GM12891 (cell line): ENCODE measurements at places on chromosomes 1 and 21.

DNA sequence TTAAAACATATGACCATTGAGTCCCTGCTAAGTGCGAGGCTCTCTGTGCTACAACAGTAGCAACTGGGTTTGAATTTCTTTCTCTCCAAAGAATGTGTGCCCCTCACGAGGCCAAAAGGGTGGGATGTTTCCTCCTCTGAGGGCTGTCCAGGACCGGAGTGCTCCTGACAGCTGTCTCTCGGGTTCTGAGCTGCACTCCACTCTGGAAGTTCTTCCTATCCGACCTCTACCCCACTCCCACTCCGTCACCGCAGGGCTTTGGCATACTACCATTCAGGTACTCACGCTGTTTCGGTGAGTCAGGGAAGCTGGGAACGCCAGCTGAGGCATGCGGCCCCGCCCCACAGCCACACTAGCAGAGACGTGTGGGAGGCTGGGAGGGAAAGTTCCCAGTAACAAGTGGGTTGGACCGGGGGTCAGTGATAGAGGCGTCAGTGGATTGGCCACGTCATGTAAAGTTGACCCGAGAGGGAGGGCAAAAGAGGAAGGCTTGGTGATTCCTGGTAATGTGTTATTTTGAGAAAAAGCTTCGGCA is 705 bp upstream of the SLC50A1 start:
- DNase-seq: no peak

DNA sequence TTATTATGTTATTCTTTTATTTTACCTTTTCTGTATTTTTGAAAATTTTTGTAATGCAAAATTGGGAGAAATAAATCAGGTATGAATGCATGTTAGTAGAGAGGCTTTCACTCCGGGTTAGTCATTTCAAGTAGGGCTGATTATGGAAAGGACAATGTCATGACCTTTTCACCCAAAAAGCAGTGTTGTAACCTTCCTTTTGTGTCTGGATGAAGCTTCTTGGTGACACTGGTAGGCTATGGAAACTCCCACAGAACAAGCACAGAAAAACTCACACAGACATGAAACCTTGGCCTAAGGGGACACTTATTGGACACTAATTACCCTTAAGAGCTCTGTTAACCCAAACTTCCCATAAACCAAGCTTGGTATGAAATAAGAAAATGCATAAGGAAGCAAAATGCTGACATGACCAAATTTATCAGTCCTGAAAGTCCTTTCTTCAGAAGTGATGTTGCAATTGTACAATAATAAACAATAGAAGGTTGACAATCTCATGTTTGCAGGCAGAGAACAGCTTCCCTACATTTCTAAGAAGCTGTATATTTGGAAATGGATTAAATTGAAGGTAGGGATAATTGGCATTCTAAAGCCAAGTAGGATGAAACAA is 70.0 kb upstream of the KCNJ15 start:
- DNase-seq: no peak

DNA sequence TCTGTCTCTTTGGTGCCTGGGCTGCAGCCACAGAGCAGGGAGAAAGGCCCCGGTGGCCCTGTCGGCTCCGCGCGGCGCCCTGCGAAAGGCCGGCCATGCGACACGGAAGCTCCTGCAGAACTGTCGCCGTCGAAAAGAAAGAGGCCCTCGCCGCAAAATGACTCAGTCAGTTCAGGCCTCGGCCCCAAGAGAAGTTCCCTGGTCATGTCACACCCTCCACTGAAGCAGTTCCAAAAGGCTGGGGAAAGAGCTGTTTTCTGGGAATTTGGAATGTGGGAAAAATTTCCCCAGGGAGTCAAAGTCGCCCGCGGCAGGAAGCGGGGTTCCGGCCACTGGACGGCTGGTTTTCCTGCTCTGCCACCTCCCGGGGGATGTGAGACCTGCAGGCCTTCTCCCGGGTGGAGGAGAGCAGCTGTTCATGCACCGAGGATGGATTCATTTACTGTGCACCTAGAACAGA is 115.8 kb upstream of the ZNF678 start:
- no peak for DNase-seq

DNA sequence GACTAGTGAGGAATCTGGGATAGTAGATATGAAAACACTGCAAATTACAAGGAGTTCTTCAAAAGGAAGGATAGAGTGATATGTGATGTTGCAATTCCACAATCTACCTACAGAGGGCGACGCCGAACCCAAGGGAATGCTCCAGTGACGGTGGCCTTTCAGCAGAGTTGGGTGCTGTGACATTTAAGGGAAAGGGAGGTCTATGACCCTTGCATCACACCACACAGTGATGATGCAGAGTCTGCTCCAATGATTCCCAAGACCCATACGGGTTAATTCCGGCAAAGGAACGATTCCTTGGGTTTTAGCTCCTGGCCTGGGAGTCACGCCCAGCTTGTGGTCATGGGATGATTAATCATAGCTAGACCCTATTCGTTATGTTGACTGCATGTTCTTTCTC is 123.0 kb upstream of the IGSF21 start:
- peak; percentile 33 for DNase-seq

DNA sequence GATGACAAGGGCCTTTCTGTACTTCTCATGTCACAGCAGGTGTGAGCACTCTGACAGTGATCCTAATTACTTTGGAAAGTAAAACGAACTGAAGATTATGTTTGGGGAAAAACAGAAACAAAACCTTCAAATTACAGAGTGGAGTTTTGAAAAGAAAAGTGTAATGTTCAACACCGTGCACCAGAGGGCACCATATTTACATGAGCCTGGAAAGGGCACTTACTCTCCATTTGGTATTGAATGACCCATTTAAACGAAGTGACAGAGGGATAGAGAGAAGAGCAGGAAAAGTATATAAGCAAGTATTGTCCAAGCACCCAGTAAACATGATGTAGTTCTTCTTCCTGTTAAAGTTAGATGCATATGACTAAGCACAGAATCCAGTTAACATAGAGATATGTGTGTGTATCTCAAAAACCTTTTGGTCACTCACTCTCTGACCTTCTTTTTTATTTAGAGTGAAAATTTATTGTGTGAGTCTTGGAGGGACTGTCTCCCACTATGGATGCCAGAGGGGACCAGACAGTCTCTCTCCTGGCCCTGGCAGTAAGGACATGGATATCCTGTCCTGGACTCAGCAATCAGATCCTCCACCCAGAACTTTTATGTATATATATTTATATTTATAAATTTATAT is 3.8 kb upstream of the RGSL1 start:
- DNase-seq: no peak

DNA sequence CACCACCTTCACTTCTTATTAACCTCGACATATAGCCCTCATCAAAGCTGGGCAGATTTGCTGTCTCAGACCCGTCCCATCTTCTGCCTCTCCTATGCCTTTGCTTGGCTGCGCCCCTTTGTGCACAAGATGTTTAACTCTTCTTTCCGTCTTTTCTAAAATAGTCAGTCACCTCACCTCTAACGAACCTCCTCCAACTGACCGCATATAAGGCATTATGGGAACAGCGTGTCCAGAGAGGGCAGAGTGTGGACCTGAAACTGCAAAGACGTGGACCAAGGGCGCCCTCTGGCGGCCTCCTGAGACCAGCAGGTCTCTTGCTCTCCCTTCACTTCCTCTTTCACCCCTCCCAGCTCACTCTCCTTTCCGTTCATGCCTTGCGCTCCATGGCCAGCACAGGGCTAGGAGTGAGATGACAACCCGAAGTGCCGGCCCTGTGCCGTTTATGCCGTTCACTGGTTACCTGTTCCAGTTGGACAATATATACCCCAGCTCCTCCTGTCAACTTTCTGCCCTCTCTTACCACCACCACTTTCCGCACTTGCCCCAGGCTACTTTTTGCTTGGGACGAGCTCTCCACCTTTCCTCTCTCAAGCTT is 2.5 kb upstream of the METTL25B start:
- DNase-seq: peak; percentile 67

- peak; percentile 82 for DNase-seq
These were observed 1.3 kb downstream of the DENND4B start for GRCh38 chr1:153945131-153945794.
